ENCODE measurements at places on chromosomes 13 and 19.

GRCh38 chr13:109657395-109657794 is 129.0 kb downstream of the IRS2 start:
- no peak for DNase-seq

- DNase-seq = peak; percentile 70
Measured at GRCh38 chr19:15320116-15320515, 12.2 kb downstream of the BRD4 start.

- no peak for DNase-seq
Measured at GRCh38 chr19:16654140-16654539, 5.8 kb downstream of the SMIM7 start.

- no peak for DNase-seq
Measured at GRCh38 chr19:3692141-3693024, 7.9 kb downstream of the PIP5K1C start.

DNA sequence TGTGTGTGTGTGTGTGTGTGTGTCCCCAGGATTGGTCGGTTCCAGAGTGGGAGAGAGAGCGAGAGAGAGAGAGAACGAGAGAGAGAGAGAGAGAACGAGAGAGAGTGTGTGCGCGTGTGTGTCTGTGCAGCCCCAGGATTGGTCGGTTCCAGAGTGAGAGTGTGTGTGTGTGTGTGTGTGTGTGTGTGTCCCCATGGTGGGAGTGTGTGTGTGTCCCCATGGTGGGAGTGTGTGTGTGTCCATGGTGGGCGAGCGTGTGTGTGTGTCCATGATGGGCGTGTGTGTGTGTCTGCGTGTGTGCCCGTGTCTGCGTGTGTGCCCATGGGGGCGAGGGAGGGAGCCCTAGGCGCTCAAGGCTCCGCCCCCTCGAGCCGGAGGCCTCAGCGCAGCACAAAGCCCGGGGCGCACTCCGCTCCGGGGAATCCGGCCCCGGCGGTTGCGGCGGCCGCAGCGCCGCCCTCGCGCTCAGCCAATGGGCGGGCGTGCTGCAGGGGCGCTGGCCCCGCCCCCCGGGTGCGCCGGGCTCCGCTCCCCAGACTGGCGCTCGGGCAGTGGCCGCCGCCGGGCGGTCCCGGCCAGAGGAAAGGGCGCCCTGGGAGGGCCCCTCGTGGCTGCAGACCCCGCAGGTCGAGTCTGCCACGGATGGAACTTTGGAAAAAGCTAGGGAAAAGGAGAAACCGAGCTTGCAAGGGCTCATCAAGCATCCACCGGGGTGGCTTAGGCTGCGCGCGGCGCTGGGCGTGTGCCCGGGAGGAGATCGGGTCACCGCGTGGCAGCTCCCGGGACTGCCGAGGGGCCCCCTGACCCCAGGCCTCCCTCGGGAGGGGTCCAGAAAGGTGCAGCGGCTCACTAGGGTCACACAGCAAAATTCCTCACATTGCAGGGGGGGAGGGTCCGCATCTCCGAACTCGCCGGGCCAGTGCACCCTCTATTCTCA is 96.2 kb downstream of the INSR start:
- DNase-seq = peak; percentile 89

- DNase-seq = no peak
Measured at GRCh38 chr13:41568143-41568971, 111.0 kb downstream of the RGCC start.

DNA sequence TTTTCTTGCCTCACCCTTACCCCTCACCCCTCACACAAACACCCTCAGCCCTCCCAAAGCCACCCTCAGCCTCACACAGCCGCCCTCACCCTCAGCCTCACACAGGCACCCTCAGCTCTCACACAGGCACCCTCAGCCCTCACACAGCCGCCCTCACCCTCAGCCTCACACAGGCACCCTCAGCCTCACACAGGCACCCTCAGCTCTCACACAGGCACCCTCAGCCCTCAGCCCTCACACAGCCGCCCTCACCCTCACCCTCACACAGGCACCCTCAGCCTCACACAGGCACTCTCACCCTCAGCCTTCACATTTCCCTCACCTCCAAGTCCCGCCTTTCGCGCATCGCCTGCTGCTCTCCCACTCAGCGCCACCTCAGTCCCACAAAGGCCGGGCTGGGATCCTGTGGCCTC is 287 bp upstream of the ZSCAN22 start:
- no peak for DNase-seq

DNA sequence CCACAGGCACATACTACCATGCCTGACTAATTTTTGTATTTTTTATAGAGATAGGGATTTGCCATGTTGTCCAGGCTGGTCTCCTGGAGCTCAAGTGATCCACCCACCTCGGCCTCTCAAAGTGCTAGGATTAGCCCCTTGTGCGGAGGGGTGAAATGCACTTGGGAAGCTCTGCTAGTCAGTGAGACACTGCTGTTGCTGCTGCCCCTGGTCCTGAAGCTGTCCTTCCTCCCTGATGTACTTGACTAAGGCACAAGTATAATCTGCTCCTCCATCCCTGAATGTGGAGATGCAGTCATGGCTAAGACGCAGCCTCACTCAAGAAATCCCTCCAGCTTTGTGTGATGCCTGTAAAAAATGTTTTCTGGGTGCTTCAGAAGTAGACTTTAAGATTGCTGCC is 124.5 kb downstream of the KCTD15 start:
- no peak for DNase-seq

DNA sequence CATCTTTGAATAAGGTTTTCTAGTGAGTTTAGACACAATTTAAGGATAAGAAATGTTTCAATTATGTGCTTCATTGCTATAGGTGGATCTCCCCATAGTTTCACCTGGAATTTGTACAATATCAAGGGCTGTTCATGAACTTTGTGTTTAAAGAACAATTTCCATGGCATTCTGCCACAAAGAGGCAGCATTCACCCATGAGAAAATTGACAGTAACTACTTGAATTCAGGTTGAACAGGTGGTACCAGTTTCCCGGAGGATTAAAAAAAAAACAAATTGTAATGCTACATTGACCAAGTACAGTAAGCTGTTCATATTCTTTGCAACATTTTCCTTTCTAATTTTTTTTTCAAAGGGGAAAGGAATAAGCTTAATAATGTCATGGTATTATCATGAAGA is 9.1 kb downstream of the SLITRK5 start:
- DNase-seq = no peak

DNA sequence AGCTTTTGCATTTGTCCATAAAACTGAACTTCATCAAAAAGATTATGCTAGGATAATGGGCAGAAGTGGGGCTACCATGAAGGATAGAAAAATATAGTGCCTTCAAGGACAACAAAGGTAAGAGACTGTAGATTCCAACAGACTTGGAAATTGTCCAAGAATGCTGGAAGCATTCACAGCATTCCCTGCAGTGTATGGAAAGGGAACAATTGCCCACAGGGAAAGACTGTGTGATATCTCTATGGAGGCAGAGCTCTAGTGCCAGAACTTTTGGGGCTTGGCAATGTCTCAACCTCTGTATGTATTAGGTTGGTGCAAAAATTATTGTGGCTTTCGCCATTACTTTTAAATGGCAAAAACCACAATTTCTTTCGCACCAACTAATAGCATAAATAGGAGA is 1598.8 kb upstream of the MIR17HG start:
- no peak for DNase-seq

GRCh38 chr19:28642787-28643683 is 569.9 kb downstream of the UQCRFS1 start:
- no peak for DNase-seq

DNA sequence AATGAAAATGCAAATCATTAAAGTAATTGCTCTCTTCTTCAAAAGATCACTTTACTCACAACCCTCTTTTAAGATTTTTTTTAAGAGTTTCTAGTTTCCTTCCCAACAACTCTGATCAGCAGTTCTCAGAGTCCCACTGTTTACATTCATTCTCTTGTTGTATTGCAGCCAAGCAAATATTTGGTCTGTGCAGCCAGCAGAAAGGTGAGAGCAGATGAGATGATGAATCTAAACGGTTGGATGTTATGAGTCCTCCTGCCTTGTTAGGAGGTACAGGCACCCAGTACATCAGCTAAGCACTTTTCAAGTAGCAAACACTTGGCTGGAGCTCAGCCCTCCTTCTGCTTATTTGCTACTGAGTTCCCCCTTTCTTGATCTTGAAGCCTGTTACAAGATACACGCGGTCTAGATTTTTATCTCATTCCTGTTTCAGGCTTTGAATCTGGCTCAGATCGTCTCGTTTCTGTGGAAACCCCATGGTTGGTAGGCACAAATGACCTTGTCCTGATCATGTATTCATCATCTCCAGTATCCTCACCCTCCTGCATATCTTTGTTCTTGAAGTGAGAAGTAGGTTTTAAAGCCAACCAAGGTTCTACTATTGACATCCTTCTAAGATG is 300.7 kb downstream of the DCT start:
- DNase-seq = no peak

- no peak for DNase-seq
Measured at GRCh38 chr13:93646245-93646644, 419.6 kb downstream of the GPC6 start.

GRCh38 chr13:74819549-74819948 is 662.4 kb downstream of the TBC1D4 start:
- no peak for DNase-seq
